COR-L47 (cell line): ENCODE measurements at places on chromosomes 4 and X.

- peak; percentile 93 for DNase-seq
Observed at GRCh38 chr4:140426610-140427105, 790 bp downstream of the CLGN start.

GRCh38 chrX:72203421-72203820, 21.9 kb downstream of the PIN4 start:
- no peak for DNase-seq

DNA sequence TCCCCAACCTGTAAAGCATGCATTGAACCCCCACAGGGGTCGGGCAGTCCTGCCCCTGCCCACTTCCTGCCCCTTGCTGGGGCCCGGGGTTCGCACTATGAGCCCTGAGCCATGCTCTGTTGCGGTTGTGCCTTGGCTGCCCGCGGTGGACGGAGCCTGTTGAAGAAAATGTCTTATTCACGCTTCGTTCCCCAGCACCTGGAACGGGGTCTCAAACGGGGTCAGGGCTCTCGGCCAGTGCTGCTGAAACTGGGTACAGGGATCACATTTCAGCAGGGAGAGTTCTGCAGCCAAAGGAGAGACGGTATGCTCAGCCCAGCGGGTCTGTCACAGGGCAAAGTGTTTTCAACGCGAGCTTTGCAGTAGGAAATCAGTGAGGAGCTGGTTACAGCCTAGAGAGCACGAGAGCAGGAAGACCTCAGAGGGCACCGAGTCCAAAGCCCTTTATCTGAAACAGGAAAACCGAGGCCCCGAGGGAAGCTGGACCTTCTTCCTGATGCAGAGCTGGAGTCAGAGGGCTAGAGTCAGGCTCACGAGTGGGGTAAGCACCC, 46.3 kb upstream of the AFAP1 start:
- no peak for DNase-seq

DNA sequence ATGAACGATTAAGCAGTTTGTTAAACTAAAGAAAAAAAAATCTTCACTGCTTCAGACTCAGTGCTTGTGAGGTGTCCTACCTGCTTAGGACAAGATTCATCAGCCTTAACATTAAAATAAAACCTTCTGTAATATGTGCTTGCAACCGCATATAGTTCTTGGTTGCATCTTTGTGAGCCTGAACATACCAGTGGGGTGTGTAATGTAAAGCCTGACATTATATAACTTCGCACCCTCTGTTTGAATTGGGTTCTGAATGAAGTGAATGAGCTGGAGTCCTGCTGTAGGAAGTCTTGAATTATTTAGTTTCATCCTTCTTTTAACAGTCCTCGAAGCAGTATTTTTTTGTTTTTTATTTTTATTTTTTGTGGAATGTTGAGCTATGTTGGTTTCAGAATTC, 3.1 kb downstream of the KDM6A start:
- no peak for DNase-seq

GRCh38 chr4:5045097-5045496, 6.2 kb upstream of the STK32B start:
- no peak for DNase-seq

- DNase-seq, result no peak
Observed at GRCh38 chr4:62948108-62948507, 1461.1 kb downstream of the TECRL start.

DNA sequence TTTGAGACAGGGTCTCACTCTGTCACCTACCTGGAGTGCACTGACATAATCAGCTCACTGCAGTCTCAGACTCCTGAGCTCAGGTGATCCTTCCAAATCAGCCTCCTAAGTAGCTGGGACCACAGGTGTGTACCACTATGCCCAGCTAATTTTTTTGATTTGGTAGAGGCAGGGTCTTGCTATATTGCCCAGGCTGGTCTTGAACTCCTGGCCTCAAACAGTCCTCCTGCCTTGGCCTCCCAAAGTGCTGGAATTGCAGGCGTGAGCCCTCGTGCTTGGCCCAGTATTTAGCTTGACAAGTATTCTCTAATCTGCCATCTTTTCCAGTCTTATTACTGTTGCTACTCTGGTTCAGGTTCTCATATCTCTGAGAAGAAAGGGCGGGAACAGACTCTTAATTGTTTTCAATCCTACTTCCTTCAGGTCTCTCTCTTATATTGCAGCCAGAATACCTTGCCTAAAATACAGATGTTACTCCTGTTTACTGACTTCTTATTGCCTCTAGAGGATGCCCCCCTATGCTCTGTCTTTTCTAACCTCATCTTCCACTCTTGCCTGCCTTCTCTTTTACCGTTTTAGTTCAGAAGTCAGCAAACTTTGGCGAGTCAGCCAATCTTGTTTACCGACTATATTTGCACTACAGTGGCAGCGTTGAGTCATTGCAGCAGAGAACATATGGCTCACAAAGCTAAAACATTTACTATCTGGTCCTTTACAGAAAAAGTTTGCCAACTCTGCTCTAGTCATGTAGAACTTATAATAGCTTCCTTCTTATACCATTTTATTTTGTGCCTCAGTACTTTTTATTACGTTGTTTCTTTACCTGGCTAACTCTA, 19.0 kb downstream of the MRPL1 start:
- DNase-seq, result no peak

DNA sequence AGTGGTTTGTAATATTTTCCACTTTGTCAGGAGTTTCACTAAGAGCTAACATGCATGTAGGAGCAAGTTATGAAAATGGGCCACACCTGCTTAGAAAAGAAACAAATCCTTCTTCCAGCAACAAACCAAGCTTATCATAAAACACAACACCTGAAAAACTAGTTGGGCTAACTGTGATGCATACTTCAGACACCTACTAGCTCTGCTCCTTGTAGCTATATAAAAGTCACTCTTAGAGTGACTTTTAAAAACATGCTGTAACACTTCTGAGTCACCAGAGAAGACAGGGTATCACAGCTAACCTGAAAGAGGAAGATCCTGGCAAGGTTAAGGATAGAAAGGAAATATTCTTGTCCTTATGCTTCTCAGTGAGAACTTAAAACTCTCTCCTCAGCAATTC, 3.6 kb upstream of the SLAIN2 start:
- DNase-seq, result no peak

GRCh38 chr4:25813448-25814106, 49.2 kb downstream of the SEL1L3 start:
- DNase-seq, result no peak

GRCh38 chr4:151853034-151853433, 92.2 kb upstream of the GATB start:
- DNase-seq, result no peak
